Fibroblast of skin of right quadriceps (primary cell): ENCODE measurements at places on chromosomes 6 and 20.

GRCh38 chr6:159935065-159935464 lies 33.8 kb upstream of the IGF2R start:
- DNase-seq, result peak; percentile 7

- DNase-seq, result no peak
These were observed 571.5 kb downstream of the EYS start for GRCh38 chr6:65135567-65135966.

DNA sequence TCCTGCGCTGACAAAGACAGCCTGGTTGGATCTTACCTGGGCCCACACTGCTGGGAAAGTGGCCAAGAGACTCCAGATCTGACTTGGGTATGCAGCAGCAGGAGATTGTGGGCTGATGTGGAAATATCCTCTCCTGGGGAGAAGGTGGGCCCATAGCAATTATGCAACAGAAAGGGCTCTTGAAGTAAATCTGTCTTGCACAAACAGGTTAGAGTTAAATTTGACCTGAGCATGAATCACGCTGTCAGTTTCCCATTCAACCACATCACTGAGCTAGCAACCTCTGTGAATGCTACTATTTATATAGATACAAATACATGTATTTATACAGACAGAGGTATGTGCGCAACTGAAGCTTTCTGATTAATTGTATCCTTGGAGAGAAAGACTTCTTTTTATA lies 28.3 kb upstream of the PDYN start:
- DNase-seq, result no peak

- DNase-seq, result no peak
These were observed 28.2 kb downstream of the ESF1 start for GRCh38 chr20:13756551-13756950.

DNA sequence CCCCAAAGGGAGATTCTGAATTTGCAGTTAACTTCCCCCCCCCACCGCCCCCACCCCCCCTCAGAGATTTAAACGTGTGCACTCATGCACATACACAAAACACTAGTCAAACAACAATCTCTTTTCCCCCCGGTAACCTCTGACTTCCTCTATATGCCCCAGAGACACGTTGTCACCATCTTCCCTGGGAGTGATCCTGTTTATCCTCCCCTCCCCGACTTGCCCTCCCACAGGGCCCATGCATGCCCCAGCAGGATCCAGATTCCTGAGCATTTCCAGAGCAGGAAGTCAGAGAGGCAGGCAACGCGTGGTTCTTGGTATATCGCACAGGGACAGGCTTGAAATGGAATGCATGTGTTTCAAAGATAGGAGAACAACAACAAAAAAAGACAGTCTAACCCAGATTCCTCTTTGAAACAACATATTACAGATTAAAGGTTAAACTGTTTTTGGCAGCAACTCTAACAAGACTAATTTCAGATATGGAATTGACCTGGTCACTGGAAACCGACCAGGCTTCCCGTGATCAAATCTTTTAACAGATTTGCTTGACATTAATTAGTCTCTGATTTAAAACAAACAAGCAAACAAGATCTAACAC lies 1.3 kb downstream of the BLCAP start:
- peak; percentile 72 for DNase-seq

DNA sequence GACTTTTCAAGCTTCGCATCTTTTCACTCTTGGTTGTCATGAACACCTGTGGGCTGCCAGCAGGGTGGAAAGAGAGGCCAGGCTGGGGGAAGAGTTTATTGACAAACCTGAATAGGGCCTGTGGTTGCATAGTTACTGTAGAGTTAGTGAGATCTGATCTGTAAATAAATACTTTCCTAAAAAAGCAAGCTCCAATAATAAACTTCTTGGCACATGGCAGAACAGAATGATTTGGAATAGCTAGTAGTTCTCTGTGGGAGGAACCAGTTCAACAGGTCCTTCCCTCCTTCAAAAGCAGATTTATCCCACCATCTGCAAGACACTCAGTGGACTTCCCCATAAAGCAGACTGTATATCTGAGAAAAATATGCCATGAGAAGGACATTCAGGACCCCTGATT lies 445.0 kb downstream of the HACE1 start:
- no peak for DNase-seq

- no peak for DNase-seq
These were observed 9.9 kb downstream of the PSMA7 start for GRCh38 chr20:62133051-62133845.

DNA sequence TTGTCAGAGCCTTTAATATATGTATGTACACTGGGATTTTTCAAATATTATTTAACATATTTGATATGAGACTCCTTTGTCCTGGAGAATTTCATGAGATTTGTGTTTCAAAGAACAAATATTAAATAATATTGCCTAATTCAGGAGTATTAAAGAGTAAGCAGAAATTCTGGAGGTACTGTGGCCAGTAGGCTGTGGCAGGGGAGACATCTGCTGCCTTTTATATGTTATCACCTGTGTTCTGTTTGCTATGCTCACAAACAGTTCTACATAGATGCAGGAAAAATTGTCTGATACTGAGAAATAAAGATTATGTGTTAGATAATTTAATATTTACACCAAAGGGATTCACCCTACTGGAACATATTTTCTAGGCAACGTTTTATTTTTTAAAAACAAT lies 395.4 kb upstream of the SLC35B3 start:
- no peak for DNase-seq

DNA sequence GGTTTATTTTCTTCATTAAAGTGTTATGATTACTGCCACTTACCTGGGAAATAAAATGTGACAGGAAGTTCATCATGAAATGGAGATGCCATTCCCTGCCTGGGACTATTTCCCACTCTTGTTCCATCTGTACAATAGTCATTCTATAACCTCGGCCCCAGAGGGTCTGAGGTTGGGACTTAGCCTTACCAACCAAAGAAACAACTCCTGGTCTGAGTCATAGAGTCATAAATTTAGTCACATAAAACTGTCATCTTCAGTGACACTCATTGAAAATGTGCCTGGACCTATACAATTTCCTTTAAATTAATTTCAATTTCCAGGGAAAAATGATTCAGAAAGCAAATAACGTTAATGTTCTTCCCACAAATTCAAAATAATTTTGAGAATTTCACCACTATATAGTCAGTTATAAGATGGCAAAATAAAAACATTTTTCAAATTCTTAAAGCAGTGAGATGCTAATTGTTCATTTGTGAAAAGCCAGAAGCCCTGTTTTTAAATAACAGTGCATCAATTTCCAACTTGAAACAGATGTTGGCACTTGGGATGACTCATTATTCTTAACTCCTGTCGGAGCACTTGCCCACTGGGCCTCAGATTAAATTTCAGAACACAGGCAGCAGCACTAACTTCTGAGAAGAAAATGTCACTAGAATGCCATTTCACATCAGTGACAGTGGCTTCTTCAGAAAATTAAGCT lies 201.2 kb upstream of the SMLR1 start:
- peak; percentile 84 for DNase-seq

GRCh38 chr6:14925699-14926026 lies 320.2 kb upstream of the JARID2 start:
- no peak for DNase-seq
